Glomerular endothelial cell (primary cell): ENCODE measurements at places on chromosomes 6 and 20. TPM values are rescaled to one million over a fixed set of nuclear protein-coding genes. Genes with fewer than 3 reads are reported as not detected.

KIF6 gene
- 0.06 TPM in 1 of 2 replicates, not detected in the other for total RNA-seq

LRFN2 gene
- total RNA-seq: not detected in 2 replicates

SIRPA gene
- 34.8 and 35.6 TPM in 2 replicates for total RNA-seq

ZNF311 gene
- total RNA-seq: 0.05 and 0.70 TPM in 2 replicates

FGD2 gene
- total RNA-seq: not detected in 2 replicates

GABRR2 gene
- total RNA-seq: 0.18 TPM in 1 of 2 replicates, not detected in the other

COQ3 gene
- 2.0 and 3.6 TPM in 2 replicates for total RNA-seq

RGS17 gene
- total RNA-seq: 5.4 and 8.6 TPM in 2 replicates

BPIFB4 gene
- total RNA-seq: not detected in 2 replicates

WFDC5 gene
- not detected in 2 replicates for total RNA-seq

CNKSR3 gene
- 13.3 and 21.1 TPM in 2 replicates for total RNA-seq

HDGFL1 gene
- total RNA-seq: not detected in 2 replicates

SDC4 gene
- 59.4 and 64.3 TPM in 2 replicates for total RNA-seq

SAMD5 gene
- total RNA-seq: 4.6 and 9.0 TPM in 2 replicates

SPINT4 gene
- not detected in 2 replicates for total RNA-seq

GNRH2 gene
- total RNA-seq: 0.48 TPM in 1 of 2 replicates, not detected in the other

RAB44 gene
- 0.06 TPM in 1 of 2 replicates, not detected in the other for total RNA-seq

OTOR gene
- total RNA-seq: not detected in 2 replicates

REM1 gene
- total RNA-seq: not detected in 2 replicates

VSX1 gene
- not detected in 2 replicates for total RNA-seq

MYCT1 gene
- 112 and 156 TPM in 2 replicates for total RNA-seq
